ENCODE measurements at places on chromosomes 2 and 18. TPM values are rescaled to one million over a fixed set of nuclear protein-coding genes. Genes with fewer than 3 reads are reported as not detected.

GRCh38 chr2:86054535-86055082 is 51.1 kb downstream of the POLR1A start:
- DNase-seq, result no peak

DNA sequence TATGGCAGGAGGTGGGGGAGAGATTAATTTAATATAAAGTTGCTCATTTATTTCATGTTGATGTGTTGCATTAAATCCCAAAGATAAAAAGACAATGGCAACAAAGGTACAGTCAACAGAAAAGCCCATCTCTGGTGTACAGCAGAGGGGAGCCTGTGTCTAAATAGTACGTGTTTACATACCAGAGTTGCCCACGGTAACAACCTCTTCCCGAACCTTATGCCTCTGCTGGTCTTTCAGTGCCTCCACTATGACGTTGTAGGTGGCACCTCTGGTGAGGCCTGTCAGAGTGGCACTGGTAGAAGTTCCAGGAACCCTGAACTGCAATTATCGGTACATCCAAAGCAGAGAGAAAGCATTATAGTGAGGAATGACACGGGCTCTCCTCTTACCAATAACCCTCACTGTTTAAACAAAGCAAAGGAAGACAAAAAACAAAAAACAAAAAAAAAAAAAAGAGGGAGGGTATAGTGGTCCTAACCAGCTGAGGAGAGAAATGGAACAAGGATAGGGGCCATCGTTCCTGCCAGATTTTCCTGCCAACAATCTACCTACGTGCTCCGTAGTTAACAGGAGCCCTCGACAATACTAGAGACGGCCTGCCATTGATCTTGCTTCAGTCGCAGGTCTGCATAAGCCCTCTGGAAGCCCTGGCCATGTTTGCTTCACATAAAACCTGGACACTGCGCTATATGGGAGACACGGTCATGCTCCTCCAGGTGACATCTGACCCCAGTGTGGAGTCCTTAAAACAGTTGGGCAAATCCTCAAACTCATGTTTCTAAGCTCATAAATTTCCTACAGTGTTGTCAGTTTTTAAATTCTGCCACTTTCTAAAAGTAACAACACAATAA is 58.5 kb downstream of the ATIC start:
- DNase-seq, result no peak

Gene SALL3
- not detected for total RNA-seq

Gene TMEM247
- total RNA-seq, result not detected

GRCh38 chr2:31694444-31694843 is 113.7 kb upstream of the SRD5A2 start:
- no peak for DNase-seq

GRCh38 chr2:50538147-50538546 is 493.8 kb downstream of the NRXN1 start:
- DNase-seq, result no peak

Gene MERTK
- total RNA-seq, result 0.67 TPM

Gene CCDC85A
- total RNA-seq, result not detected

Gene EHBP1
- total RNA-seq, result 26.8 TPM

DNA sequence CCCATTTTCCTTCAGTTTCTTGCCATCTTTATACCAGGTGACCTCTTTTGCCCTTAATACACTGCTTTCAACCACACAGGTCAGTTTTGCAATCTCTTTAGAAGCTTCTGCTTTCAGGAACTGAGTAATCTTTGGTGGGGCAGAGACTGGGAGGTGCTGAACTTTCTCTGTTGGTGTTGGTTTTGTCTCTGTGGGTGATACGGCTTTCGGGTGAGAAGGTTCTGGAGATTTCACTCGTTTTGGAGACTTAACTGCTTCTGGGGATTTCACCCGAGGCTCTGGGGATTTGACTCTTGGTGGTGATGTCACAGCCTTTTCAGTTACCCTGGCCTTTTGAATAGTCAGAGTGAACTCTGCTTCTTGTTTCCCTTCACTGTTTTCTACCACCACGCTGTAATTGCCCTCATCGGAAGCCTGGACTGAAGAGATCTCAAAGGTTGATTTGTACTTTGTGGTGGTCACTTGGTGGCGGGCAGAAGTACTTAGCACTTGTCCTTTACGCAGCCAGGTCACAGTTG is 50.4 kb downstream of the PLEKHA3 start:
- DNase-seq, result no peak

- no peak for DNase-seq
Observed at GRCh38 chr2:77767388-77768076, 245.4 kb upstream of the LRRTM4 start.

GRCh38 chr2:181904022-181904632 is 12.6 kb downstream of the ITPRID2 start:
- DNase-seq, result peak; percentile 28

- DNase-seq, result no peak
Observed at GRCh38 chr2:8549273-8549922, 132.5 kb upstream of the ID2 start.

DNA sequence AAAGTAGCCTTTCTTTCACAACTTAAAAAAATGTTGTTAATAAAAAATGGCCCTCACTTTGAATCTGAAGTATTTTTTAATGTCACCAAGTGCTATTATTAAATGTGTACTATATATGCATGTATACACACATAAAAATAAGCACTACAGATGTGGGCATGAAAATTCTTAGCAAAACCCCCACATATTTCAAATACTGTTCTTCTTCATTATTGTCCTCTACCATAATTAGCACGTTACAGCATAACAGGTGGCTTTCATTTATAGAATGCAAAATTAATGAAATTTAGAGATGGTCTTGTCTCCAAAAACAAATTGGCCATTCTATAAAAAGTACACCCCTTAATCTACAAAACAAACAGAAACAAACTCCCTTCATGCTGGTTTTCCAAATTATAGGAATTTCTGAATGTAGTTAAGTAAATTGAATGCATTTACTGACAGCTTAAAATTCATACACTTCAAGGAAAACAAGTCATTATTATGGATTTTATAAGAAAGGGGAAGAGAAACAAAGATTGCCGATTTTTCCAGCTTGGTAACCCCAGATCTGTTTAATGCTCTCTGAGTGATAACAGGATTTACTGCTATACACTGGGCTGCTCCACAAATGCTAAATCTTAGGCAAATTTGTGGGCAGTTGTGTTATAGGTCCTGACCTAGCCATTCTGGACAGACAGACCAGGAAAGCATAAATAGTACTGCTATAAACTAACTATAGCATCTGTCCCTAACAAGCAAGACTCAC is 67.2 kb downstream of the SPRED2 start:
- no peak for DNase-seq

- no peak for DNase-seq
Observed at GRCh38 chr2:136183097-136183496, 65.1 kb upstream of the CXCR4 start.

Gene GBX2
- not detected for total RNA-seq

Gene HOXD4
- not detected for total RNA-seq

Gene CFAP221
- total RNA-seq, result not detected

Gene ATP8B1
- total RNA-seq, result not detected

- DNase-seq, result peak; percentile 57
Observed at GRCh38 chr2:20050104-20050645, 1.3 kb downstream of the LAPTM4A start.

- DNase-seq, result peak; percentile 12
Observed at GRCh38 chr2:100941646-100942240, 60.3 kb upstream of the RPL31 start.

DNA sequence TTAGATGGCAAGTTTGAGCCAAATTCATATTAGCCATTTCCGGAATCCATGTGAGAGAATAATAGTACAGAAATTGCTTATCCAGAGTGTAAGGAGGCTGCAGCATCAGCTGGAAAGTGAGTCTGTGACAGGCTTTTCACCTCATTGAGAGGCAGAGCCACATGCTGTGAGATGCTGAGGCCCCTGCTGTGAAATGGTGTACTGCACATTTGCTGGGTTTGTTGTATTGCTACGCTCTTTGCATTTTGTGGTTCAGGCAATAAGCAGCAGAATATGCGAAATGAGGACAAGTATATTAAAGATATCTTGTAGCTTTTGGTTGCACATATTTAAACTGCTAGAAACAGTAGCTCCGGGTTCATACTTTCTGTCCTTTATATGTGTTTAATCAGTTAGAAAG is 37.0 kb downstream of the NABP1 start:
- DNase-seq, result no peak

DNA sequence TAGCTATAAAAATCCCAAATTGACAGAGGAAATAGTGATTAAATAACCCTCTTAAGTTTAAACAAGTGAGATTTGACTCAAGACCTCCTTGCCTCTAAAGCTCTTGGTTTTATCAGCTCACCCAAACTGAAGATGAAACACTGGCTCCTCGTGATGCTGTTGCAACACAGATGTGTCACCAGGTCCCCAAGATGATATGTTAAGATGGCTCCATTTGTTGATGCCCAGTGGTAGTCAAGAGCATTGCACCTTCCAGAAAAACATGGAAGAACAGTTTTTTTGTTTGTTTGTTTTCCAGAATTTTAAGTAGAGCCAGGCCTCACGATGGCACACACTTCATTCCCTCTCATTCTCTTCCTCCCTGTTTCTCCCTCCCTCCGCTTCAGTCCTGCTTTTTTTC is 399.8 kb downstream of the TXNL1 start:
- no peak for DNase-seq

DNA sequence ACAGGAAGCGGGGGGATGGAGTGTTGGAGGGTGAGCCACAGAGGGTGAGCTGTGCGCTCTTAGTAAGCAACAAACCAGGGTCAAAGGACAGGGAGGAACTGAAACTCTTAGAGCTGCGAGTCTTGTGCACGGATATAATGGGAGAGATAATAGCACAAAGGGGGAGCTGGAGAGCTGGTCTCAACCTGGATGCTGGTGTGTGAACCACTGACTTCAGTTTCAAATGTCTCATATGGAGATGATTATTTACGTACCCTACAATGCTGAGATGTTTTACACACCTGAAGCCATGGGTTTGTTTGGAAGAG is 35.9 kb downstream of the PTGR3 start:
- no peak for DNase-seq

- DNase-seq, result no peak
Observed at GRCh38 chr2:154233231-154233630, 361.5 kb downstream of the GALNT13 start.

DNA sequence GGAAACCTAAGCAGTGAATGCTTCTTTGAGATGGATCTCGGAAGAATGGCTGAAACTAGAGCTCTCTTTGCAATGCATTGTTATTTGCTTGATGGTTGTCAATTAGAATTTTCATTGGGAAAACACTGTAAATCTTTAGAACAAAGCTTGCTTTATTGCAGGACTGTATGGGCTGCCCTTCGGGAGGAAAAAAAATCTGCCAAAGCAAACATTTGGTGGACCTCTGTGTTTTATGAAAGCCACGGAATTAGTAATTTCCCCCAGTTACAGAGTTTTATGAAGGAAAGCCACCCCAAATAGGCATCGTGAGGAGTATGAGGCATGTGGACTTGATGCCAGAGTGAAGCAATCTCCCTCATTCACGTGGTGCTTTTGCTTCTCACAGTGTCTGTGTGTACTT is 33.5 kb downstream of the RHBDD1 start:
- DNase-seq, result no peak

GRCh38 chr2:17795309-17795708 is 21.0 kb upstream of the MSGN1 start:
- no peak for DNase-seq

DNA sequence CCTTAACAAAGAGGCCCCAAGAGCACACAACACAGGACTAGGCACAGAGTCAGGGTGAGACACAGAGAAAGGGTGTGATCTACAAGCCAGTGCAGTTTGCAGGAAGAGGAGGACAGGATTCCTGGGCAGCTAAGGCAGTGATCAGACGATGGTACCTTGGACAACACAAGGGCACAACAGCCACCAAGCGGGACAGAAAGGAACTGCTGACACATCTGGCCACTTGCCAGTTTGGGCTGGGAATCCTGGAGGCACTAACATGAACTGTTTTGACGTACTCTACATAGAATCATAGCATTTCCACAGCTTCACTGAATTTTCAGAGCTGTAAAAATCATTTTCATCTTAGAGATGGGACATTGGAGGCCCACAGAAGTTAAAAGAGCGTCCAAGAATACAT is 221.5 kb upstream of the SLC35G4 start:
- no peak for DNase-seq

Gene MITD1
- 84.3 TPM for total RNA-seq

Gene REEP1
- total RNA-seq, result not detected

- no peak for DNase-seq
Observed at GRCh38 chr2:159217676-159218075, 68.8 kb downstream of the WDSUB1 start.

- no peak for DNase-seq
Observed at GRCh38 chr18:34921811-34922385, 119.3 kb upstream of the MAPRE2 start.

Gene CD8B2
- not detected for total RNA-seq

Gene ESPNL
- 0.28 TPM for total RNA-seq

Gene GKN1
- not detected for total RNA-seq

DNA sequence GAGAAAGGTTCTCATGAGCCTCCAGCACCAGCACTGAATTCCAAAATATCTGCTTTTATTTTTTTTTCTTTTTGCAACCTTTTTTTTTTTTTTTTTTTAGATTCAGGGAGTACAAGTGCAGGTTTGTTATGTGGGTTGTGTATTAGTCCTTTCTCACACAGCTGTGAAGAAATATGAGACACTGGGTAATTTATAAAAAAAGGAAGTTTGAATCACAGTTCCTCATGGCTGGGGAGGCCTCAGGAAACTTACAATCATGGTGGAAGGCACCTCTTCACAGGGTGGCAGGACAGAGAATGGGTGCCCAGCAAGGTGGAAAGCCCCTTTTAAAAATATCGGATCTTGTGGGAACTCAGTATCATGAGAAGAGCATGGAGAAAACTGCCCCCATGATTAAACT is 7.9 kb upstream of the TMX3 start:
- DNase-seq, result no peak

GRCh38 chr18:75467281-75467795 is 39.8 kb upstream of the SMIM21 start:
- DNase-seq, result no peak

- DNase-seq, result no peak
Observed at GRCh38 chr2:558302-558642, 118.9 kb downstream of the TMEM18 start.

- no peak for DNase-seq
Observed at GRCh38 chr2:227394401-227394800, 6.7 kb upstream of the SCYGR1 start.

GRCh38 chr2:236744281-236744705 is 174.7 kb downstream of the ACKR3 start:
- no peak for DNase-seq

GRCh38 chr18:42623935-42624334 is 491.6 kb downstream of the RIT2 start:
- DNase-seq, result no peak
